ENCODE measurements at places on chromosomes 2 and 18.
A peak's percentile ranks its signal among the peaks of the same experiment; 100 is the strongest.

DNA sequence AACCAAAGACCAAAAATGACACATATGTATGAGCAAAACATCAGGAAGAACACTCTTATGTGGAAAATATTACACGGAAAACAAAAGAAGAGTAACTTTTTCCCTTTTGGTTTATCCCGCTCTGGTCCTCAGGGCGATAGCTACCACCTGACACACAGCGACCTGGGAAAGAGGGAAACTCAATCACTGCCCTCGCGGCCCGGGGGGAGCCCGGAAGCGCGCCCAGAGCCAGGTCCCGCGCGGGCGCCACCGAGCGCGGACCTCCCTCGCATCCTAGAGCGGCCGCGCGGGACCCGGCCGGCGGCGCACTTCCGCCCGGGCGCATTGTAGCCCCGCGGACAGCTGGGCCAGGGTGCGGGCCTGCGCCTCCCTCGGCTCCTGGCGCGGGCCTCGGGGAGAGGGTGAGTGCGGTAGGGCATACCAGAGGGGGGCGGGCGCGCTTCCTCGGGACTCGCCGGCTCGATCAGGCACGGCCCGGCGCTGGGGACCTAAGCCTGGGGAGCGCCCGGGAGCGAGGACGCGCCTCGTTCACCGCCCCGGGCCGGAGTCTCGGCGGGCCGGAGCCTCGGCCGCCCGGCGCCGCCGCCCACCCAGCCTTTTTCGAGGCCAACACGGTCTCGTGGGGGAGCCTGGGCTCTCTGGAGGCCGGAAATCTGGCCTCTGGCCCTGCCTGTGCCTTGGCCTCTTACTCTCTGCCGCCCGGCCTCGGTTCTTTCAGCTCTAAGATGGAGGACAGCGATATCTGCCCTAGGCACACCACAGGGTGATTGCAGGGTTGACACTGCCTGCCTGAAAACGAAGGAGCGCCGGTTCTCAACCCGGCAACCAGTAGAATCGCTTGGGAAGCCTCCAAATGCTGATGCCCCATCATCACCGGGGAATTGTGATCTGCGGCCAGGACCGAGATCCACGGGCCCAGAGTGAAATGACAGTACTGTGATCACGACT is at the start of gene ELAC1:
ELAC1 (plus strand) TSS at position 327 of the 948 bp plus-strand sequence. CDS start 6,365 bp downstream, outside the sequence.
- peak; percentile 78 for DNase-seq

- no peak for DNase-seq
These were observed 98.7 kb downstream of the TCF4 start for GRCh38 chr18:55489034-55489986.

- no peak for DNase-seq
These were observed 154.3 kb downstream of the NRP2 start for GRCh38 chr2:205836477-205837221.

GRCh38 chr2:128727404-128727803 is 408.7 kb upstream of the HS6ST1 start:
- DNase-seq: no peak

GRCh38 chr18:44149706-44150105 is 531.0 kb upstream of the SETBP1 start:
- DNase-seq: no peak

DNA sequence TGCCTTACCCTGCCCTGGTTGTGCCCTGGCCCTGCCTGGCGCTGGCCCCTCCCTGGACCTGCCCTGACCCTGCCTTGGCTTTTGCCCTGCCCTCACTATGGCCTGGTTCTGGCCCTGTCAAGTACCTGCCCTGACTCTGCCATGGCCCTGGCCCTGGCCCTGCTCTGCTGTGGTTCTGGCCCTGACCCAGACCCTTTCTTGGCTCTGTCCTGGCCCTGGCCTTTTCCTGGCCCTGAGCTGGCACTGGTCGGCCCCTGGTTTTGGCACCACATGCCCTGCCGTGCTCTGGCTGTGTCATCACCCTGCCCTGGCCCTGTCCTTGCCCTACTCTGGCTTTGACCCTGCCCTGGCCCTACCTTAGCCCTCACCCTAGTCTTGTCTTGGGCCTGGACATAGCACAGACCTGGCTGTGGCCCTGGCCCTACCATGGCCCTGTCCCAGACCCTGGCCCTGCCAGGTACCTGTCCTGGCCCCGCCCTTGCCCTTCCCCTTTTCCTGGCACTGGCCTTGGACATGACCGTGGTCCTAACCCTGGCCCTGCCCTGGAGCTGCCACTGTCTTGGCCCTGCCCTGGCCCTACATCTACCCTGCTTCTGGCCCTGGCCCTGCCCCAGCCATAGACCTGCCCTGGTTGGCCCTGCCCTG is 4.8 kb upstream of the ANKRD62 start:
- no peak for DNase-seq

GRCh38 chr2:61534926-61535325 is 3.2 kb downstream of the XPO1 start:
- DNase-seq: no peak

DNA sequence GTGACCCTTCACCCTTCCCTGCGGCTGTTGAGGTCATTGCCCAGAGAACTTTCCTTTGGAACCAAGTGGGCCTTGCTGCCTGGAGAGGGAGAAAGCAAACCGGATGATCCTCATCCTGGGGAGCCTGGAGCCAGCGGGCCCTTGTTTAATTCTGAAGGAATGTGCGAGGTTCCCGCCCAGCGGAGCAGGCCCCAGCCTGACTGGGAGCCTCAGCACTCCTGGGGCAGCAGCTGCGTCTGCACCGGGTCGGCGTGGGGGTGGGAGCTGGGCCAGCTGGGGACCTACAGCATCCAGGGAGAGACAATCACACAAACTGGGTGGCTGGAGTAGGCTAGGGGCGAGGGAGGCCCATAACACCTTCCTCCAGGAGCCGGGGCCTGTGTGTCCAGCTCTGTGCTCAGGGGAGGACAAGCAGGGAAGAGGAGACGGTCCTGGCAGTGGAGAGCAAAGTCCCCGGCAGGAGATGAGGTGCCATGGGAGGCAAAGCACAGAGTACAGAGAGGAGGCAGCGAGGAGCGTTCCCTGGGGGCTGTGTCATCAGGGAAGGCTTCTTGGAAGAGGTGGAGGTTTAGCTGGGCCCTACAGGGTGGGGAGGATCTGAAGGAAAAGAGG is 61.9 kb upstream of the HAAO start:
- no peak for DNase-seq

DNA sequence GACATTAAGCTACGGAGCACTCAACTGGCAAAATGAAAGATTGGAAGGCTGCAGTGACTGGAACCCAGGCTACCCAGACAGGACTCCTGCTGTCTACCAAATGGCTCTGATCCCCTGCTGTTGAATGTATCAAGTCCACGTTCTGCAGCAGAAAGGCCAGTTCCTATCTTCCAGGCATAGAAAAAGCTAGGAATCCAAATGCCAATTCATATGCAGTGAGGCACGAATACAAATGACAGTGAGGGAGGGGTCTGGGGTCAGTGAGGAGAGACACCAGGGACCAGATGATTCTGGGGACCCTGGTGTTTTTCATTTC is 5.3 kb downstream of the NRP2 start:
- no peak for DNase-seq

DNA sequence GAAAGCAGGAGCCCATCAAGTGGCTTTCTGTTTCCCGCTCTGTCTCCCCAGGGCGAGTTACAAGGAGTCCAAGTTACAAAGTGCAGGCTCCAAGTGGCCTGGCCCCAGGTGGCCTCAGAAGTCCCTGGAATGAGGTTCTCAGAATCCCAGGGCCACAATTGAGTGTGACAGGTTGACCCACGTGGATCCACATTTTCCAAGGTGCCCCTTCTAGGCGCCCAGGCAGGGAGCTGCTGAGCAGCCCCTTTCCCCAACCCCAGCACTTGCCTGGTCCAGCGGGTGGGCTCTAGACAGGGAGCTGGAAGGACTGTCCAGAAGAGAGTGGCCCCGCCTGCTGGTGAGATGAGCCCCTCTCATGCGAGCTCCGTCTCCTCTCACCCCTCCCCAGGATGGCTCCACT is 253.4 kb downstream of the CYP26B1 start:
- no peak for DNase-seq
